ENCODE measurements at places on chromosomes 16 and 17. TPM values are rescaled to one million over a fixed set of nuclear protein-coding genes. Genes with fewer than 3 reads are reported as not detected.

- peaks cover 42% of the 10 kb centered on the region for H3K36me3 ChIP-seq
- no peaks in the 10 kb centered on the region for H3K4me1 ChIP-seq
- no peaks in the 10 kb centered on the region for H3K27me3 ChIP-seq
- H3K27ac ChIP-seq = no peak overlapping the region
- no peak overlapping the region for H3K4me3 ChIP-seq
- no peak for DNase-seq
These were observed 97.9 kb downstream of the MAP2K4 start for GRCh38 chr17:12118617-12119016.

- H3K4me3 ChIP-seq = no peak overlapping the region
- DNase-seq = no peak
These were observed 2.4 kb upstream of the CACNA1G start for GRCh38 chr17:50558091-50558490.

DNA sequence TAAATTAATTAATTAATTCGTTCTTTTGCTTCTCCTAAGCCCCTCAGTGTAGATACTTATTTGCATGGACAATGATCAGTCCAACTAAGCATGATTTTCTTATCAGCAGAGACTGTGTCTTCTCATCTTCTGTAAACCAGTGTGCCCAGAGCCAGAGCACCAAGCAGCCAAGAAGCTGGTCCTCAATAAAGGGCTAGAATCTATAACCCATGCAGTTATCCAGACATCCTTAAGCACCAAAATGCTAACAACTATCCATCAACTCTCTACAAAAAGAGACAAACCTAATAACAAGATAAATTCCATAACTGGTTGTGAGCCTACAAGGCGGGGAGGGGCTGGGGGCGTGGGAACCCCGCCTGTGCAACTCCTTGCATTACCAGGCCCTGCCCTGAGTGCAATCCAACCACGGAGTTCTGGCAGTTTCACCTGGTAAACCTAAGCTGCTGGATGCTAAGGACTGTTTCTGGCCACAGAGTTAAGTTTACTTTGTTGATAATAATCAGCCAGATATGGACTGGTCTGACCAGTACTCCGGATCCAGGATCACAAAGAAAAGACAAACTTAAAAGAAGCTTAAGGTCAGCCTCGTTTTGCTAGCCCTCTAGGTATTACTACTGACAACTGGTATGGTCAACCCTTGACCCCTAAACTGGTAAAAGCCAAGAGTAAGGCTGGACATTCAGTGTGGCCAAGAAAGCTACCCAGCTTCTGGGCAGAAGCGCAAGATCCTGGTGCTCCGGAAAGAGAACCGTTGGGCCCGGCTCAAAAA lies 51.5 kb downstream of the ZFHX3 start:
- H3K4me3 ChIP-seq = no peak overlapping the region
- peaks cover 2% of the 10 kb centered on the region for H3K4me1 ChIP-seq
- H3K27ac ChIP-seq = no peak overlapping the region
- no peak for DNase-seq

GRCh38 chr17:31394544-31394943 lies 3.1 kb downstream of the RAB11FIP4 start:
- H3K36me3 ChIP-seq = no peaks in the 10 kb centered on the region
- H3K4me3 ChIP-seq = no peak overlapping the region
- peaks cover 14% of the 10 kb centered on the region for H3K27me3 ChIP-seq

DNA sequence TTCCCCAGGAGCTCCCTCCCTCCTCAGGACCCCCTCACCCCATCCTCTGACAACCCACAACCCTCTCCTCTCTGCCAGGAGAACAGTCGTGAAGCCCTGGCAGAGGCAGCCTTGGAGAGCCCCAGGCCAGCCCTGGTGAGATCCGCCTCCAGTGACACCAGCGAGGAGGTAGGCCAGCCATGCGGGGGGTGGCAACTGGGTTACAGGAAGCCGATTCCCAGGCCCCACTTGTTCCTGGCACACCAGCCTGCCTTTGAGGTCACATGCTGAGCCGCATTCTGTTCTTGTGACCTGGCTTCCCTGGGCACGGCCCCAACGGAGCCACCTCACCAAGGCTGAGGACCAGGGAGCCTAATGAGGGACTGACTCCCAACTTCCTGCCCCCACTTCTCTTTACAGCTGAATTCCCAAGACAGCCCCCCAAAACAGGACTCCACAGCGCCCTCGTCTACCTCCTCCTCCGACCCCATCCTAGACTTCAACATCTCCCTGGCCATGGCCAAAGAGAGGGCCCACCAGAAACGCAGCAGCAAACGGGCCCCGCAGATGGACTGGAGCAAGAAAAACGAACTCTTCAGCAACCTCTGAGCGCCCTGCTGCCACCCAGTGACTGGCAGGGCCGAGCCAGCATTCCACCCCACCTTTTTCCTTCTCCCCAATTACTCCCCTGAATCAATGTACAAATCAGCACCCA lies 7.9 kb downstream of the NAT9 start:
- no peak overlapping the region for H3K27ac ChIP-seq
- peaks cover 56% of the 10 kb centered on the region for H3K36me3 ChIP-seq
- H3K27me3 ChIP-seq = no peaks in the 10 kb centered on the region
- H3K4me1 ChIP-seq = peaks cover 11% of the 10 kb centered on the region
- DNase-seq = no peak

- no peak for DNase-seq
- no peak overlapping the region for H3K4me3 ChIP-seq
- no peak overlapping the region for H3K27ac ChIP-seq
- H3K4me1 ChIP-seq = no peaks in the 10 kb centered on the region
- H3K36me3 ChIP-seq = no peaks in the 10 kb centered on the region
- peaks cover 59% of the 10 kb centered on the region for H3K27me3 ChIP-seq
These were observed 5.7 kb upstream of the LPO start for GRCh38 chr17:58232707-58233156.

DNA sequence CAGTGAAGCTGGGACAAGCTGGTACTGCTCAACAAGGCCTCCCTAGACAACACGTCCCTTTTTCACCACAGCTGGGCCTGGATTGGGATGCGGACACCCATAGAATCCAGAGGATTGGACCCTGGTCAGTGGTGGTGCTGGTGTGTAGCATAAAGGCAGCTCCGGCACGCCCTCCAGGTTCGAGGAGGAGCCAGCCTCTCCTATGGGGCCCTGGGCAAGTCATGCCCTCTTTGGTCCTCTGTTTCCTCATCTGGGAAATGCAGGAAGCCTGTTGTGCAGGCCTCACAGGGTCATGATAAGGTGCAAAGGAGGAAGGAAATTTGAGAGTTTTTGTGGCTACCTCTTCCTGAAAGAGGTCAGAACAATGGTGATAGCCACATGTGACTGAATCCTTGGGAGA lies 1741.7 kb downstream of the TP53TG3F start:
- no peaks in the 10 kb centered on the region for H3K27me3 ChIP-seq
- no peak overlapping the region for H3K27ac ChIP-seq
- no peak for DNase-seq
- H3K4me1 ChIP-seq = no peaks in the 10 kb centered on the region
- H3K36me3 ChIP-seq = no peaks in the 10 kb centered on the region
- H3K4me3 ChIP-seq = no peak overlapping the region

DNA sequence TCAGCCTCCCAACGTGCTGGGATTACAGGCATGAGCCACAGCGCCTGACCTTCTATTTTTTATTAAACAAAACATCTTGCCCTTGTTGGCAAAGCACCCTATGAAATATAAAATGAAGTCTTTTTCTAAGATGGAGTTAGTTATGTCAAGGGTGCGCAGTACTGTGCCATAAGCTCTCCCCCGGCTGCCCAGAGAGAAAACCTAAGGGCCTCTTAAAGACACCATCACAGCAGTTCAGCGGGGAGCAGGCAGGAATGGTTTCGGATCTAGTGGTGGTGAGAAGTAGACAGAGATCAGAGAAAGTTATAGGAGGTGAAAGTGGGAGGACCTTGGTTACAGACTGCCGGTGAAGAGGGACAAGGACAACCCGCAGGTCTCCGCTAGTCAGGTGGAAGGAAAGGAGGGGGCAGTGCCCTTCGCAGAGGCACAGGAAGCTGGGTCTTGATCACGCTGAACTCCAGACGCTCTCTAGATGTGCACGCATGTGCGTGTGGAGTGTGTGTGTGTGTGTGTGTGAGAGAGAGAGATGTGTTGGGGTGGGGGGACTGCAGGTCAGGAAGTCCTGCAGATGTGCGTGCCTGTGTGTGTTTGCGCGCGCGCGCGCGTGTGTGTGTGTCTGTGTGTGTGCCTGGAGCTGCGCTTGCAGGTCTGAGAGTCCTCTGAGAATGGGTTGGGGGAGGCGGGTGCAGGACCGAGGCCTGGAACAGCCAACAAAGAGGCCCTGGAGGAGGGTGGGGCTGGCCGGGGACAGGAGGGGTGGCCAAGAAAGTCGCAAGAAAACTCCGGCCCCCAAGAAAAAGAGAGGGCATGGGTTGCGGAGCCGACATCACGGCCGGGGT lies 748 bp upstream of the CMTM3 start:
- H3K27me3 ChIP-seq = no peaks in the 10 kb centered on the region
- peak; percentile 75 for DNase-seq
- H3K27ac ChIP-seq = peak overlapping the region; percentile 56
- H3K4me3 ChIP-seq = peak overlapping the region; percentile 92

DNA sequence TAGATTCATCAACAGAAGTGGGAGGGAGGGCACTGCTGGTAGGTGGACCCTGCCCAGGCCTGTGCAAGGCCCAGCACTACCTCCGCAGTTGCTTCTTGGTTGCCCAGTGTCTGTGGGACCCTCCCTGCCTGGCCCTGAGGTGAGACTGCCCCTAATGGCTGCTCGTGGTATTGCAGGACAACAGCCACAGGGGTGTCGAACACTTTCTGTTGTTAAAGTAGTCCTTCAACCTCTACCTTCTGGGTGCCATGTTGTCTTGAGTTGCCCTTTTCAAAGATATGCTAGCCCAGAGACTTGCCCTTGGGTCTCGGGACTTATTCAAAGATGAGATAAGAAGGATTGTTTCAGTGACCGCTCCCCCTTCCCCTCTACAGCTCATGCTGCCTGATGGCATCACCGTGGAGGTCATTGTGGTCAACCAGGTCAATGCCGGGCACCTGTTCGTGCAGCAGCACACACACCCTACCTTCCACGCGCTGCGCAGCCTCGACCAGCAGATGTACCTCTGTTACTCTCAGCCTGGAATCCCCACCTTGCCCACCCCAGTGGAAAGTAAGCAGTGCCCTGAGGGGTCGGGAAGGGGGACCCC lies 29.1 kb downstream of the AKAP1 start:
- peak; percentile 65 for DNase-seq
- H3K4me3 ChIP-seq = no peak overlapping the region
- no peaks in the 10 kb centered on the region for H3K4me1 ChIP-seq
- no peaks in the 10 kb centered on the region for H3K27me3 ChIP-seq
- no peak overlapping the region for H3K27ac ChIP-seq
- H3K36me3 ChIP-seq = peaks cover 32% of the 10 kb centered on the region

GRCh38 chr16:76899767-76900166 lies 291.2 kb upstream of the MON1B start:
- no peaks in the 10 kb centered on the region for H3K27me3 ChIP-seq
- DNase-seq = no peak
- H3K27ac ChIP-seq = no peak overlapping the region
- H3K36me3 ChIP-seq = no peaks in the 10 kb centered on the region
- H3K4me3 ChIP-seq = no peak overlapping the region

DNA sequence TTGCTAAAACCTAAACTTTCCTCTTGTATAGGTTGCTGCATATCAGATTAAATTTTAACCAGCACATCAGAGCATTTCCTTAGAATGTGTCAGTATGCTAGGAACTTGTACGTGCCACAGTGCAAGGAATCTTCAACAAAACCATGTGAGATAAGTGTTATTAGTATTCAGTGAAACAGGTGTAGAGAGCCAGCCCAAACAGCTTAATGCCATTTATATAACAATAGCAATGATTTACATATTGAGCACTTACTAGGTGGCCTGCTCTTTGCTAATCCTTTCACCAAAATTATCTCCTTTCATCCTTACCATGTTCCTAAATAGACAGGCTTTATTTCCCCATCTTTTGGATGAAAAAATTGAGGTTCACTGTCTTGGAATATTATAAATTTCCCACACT lies 485.7 kb downstream of the HS3ST4 start:
- no peaks in the 10 kb centered on the region for H3K36me3 ChIP-seq
- H3K4me3 ChIP-seq = no peak overlapping the region
- no peak overlapping the region for H3K27ac ChIP-seq
- no peaks in the 10 kb centered on the region for H3K4me1 ChIP-seq
- no peaks in the 10 kb centered on the region for H3K27me3 ChIP-seq
- DNase-seq = no peak

GRCh38 chr17:10702574-10702973 lies 5.2 kb downstream of the ADPRM start:
- no peak overlapping the region for H3K27ac ChIP-seq
- no peak for DNase-seq
- H3K27me3 ChIP-seq = no peaks in the 10 kb centered on the region
- H3K4me3 ChIP-seq = no peak overlapping the region
- 0 out of 2 replicates have a peak, but pooled peaks cover 3% of the 10 kb centered on the region for H3K4me1 ChIP-seq

GRCh38 chr17:68257934-68258333 lies 10.1 kb downstream of the AMZ2 start:
- DNase-seq = no peak
- H3K36me3 ChIP-seq = peaks cover 15% of the 10 kb centered on the region
- no peak overlapping the region for H3K27ac ChIP-seq

DNA sequence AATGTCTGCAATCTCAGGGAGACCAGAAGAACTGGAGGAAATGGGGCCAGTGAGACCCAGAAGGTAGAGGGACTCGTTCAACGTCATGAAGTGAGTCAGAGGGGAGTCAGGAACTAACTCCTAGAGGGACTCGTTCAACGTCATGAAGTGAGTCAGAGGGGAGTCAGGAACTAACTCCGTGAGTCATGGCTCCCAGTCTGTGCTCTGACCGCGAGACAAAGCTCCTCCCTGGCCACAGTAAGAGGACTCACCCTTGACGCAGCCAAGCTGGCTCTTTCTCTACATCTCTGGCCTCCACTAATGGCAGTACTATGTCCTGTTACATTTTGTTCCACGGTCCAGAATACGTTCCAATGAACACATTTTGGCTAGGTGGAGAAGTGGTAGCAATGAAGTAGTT lies 902.5 kb downstream of the KCNJ2 start:
- H3K27me3 ChIP-seq = no peaks in the 10 kb centered on the region
- no peaks in the 10 kb centered on the region for H3K36me3 ChIP-seq
- H3K4me3 ChIP-seq = no peak overlapping the region
- peak overlapping the region; percentile 49 for H3K27ac ChIP-seq
- DNase-seq = peak; percentile 64

- no peak overlapping the region for H3K4me3 ChIP-seq
- DNase-seq = no peak
- H3K36me3 ChIP-seq = peaks cover 24% of the 10 kb centered on the region
- H3K27ac ChIP-seq = no peak overlapping the region
- H3K27me3 ChIP-seq = no peaks in the 10 kb centered on the region
- H3K4me1 ChIP-seq = no peaks in the 10 kb centered on the region
These were observed 16.8 kb downstream of the GALNS start for GRCh38 chr16:88839745-88840599.

DNA sequence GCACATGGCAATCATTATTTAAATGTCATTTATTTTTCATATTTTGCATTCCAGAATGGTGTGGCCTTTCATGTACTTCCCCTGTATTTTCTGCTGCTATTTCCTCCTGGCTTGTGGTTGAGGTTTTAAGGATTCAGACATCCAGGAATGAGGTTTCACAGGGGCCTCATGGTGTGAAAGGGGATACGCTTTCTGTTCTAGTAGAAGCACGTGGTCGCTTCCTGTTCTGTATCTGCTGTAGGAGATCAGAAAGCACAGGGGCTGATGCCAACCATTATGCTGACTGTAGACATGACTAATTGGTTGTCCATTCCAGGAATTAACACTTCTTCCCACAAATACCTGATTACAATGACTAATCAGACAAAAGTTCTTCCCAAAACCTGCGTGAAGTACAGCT lies 405.9 kb downstream of the SHISA9 start:
- peaks cover 19% of the 10 kb centered on the region for H3K4me1 ChIP-seq
- H3K27me3 ChIP-seq = no peaks in the 10 kb centered on the region
- peak overlapping the region; percentile 72 for H3K27ac ChIP-seq
- no peaks in the 10 kb centered on the region for H3K36me3 ChIP-seq

Gene CRYBA1
- not detected for total RNA-seq

Gene TMEM88
- not detected for total RNA-seq

Gene OR1F1
- not detected for total RNA-seq

Gene MYH2
- total RNA-seq = not detected

Gene ZNF423
- total RNA-seq = 3.0 TPM

Gene KRTAP1-1
- not detected for total RNA-seq

Gene PRR29
- 0.08 TPM for total RNA-seq

Gene DNAH2
- total RNA-seq = not detected

Data from SJSA1 (cell line).